ENCODE measurements at places on chromosomes 3 and 15.

DNA sequence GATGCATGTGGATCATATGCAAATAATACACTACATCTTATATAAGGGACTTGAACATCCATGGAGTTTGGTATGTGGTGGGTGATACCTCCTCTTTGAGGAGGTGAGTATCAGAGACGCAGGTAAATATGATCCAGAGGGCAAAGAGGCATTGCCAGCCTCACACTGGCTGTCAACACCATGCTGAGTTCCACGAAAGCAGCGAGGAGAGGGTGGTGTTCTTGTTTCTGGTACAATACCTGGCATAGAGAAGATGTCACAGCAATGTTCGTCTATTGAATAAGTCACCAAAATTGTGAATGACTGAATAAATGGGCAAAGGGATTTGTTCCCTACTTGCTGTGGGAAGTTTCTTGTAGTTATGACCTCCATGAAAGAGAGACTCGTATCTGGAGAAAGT is 182.2 kb downstream of the SNRPN start:
- DNase-seq: no peak

- peak; percentile 27 for DNase-seq
Measured at GRCh38 chr3:16536996-16537395, 23.5 kb upstream of the RFTN1 start.

GRCh38 chr3:79968418-79968817 is 200.6 kb upstream of the ROBO1 start:
- DNase-seq: no peak

GRCh38 chr3:131899021-131899420 is 135.8 kb downstream of the CPNE4 start:
- DNase-seq: no peak

DNA sequence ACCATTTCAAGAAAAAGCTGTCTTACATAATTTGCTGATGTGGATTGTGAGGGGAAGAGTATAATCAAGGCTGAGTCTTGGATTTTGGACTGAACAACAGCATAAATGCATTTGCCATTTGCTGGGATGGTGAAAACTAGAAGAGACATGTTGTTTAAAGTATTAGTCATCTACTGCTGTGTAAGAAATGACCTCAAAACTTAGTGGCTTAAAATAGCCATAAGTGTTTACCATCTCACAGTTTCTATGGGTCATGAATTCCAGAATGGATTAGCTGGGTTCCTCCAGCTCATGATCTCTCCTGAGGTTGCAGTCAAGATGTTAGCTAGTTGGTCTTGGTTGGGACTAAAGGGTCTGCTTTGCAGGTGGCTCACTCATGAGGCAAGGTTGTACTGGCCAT is 66.2 kb downstream of the SCN11A start:
- DNase-seq: peak; percentile 60

GRCh38 chr3:42489116-42489936 is 13.1 kb upstream of the VIPR1 start:
- no peak for DNase-seq

GRCh38 chr3:194885766-194886165 is 200.1 kb downstream of the FAM43A start:
- no peak for DNase-seq

- no peak for DNase-seq
Measured at GRCh38 chr3:39122813-39123212, 15.3 kb downstream of the TTC21A start.

DNA sequence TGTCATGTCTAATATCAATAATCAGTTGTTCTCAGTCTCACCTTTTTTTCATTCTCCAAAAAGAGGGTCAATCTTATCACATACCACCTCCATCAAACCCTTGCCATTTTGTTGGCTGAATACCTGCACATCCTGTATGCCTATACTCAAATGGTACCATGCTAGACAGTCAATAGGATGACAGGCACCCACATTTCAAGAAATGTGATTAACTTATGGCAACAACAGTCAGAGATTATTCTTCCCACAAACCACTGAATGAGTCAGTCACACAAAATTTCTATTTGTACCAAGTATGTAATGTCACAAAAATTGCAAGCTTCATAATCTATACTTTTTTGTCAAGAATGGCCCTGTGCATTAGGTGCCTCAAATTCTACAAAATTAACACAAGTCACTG is 5.1 kb upstream of the SLC27A2 start:
- DNase-seq: peak; percentile 17

- DNase-seq: no peak
Measured at GRCh38 chr3:50289130-50289529, 3.1 kb downstream of the IFRD2 start.

- DNase-seq: no peak
Measured at GRCh38 chr3:127038923-127039581, 56.1 kb downstream of the PLXNA1 start.

GRCh38 chr3:5115506-5116162 is 6.5 kb upstream of the ARL8B start:
- DNase-seq: no peak

GRCh38 chr15:59199626-59200465 is 6.8 kb upstream of the LDHAL6B start:
- peak; percentile 70 for DNase-seq

DNA sequence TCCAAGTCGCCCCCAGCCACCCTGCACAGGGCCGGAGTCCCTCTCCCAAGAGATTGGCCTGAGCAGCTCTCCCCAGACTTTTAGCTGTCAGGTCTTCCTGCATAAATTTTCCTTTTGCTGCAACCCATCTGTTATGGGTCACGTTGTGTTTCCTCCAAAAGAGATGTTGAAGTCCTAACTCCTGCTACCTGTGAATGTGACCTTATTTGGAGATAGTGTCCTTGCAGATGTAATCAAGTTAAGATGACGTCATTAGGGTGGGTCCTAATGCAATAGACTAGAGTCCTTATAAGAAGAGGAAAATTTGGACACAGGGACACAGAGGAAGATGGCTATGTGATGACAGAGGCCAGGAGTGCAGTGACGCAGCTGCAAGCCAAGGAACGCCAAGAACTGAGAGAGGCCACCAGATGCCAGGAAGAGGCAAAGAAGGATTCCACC is 13.2 kb upstream of the SLC6A6 start:
- DNase-seq: no peak

DNA sequence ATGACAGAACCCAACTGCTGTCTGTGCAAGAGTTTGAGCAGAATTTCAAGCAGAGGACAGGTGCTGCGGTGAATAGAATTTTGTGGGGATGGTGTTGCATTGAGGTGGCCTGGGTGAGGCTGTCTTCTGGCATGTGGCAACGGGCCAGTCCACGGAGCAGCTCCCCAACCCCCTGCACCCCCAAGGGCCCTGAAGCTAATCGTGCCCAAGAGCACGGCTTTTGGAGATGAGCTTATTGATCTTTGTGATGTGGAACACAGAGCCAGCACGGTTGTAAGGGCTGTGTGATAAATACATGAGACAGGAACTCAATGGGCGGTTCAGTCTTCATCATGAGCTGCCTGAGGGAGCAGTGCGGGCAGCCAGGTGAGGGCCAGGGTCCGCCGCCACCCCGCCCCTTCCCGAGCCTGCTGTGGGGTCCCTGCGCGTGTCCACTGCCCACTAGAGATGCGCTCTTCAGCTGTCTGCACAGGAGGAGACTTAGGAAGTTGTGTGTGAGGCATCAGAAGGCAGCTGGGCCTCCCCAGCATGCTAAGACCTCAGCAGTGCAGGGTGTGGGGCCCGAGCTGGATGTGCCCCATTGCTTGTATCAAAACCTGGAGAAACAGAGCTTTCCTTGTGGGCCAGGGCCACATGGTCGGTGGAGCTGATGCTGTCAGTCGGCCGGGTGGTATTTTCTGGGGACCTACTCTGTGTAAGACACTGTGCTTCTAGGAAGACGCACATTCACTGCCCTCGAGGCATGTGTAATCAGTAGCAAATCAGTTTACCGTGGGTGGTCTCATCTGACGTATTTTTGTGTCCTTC is 90.5 kb downstream of the CHRNA7 start:
- no peak for DNase-seq

- peak; percentile 85 for DNase-seq
Measured at GRCh38 chr3:54968546-54969172, 40.8 kb upstream of the LRTM1 start.

GRCh38 chr3:140122183-140122582 is 187.2 kb downstream of the CLSTN2 start:
- DNase-seq: no peak

DNA sequence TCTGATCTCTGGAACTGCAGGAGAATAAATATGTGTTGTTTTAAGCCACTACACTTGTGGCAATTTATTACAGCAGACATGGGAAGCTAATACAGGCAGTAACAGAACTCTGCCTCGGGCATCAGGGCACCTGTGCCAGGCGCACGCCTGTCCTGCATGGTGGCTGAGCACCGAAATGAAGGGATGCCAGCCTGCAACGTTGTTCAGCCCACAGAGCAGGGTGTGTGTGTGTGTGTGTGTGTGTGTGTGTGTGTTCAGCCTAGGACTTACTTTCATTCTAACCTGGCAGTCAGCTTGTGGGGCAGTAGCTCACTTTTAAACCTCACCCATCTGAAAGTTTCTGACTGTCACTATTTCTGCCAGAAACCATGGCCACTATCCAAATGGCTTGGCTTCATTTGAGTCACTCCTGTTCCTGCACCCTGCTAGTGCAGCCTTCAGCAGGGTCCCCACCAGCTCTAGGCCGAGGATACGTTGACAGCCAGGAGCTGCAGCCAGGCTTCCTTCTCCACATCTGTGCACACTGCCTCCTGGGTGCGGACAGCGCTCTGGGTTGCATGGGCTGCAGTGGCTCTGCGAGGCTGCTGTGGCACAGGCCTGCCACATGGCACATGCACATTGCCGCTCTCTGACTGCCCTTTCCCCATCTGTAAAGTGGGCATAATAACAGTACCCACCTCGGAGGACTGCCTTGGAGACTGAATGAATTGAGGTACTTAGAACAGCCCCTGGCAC is 4.5 kb downstream of the UROC1 start:
- no peak for DNase-seq

- DNase-seq: peak; percentile 83
Measured at GRCh38 chr3:171860830-171861535, 17.8 kb downstream of the TMEM212 start.

DNA sequence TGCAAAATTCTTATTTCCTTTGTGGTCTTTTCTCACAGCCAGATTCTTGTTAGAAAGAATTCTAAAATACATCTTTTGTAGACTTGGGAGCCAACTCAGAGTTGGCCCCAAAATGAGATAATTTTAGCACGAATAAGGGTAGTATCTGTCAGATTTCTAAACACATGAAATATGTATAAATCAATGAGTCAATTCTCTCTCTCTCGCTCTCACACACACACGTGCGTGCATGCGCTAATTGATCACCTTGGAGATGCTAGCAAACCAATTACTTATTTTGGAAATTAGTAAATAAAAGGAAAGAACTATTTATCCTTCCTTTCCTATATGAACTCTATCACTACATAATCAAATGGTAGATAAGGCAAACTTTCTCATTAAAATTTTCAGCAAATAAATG is 32.9 kb upstream of the PIK3R4 start:
- DNase-seq: no peak

DNA sequence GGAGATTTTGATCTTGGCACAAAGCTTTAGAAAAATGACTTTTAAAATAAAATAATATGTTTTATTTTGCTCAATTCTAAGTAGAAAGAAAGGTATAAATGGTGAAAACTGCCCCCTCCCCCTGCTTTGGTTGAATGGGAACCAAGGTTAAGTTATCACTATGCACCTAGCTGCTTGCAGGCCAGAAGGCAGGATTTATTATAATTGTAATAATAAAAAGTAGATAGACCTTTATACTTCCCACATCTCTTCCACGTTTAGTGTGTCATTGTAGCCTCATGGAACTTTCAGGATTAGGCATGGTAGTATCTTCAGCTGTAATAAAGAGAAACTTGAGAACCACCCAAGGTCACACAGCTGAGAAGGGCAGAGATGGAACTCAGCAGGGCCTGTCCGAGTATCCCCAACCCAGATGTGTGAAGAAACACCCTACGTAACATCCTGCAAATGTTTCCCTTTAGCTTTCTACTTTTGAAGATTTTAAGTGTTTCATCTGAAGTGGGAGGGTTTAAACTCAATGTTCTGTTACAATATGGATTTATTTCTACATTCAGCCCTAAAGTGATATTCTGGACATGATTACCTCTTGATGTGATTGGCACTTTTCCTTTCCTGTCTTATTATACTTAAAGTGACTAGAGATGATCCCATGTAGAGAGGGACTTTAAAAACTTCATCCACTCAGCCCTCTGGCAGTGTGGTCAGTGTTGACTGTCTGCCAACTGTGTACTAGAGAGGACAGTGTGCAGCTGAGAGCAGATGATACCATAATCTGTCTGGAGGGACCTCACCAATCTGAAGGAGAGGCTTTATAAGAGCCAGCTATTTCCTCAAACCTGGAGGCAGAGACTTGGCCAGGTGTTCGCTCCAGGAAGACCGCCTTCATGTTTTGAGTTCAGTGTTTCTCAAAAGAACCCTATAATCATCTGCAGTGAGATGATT is 282.5 kb upstream of the TRIM42 start:
- peak; percentile 29 for DNase-seq

- DNase-seq: no peak
Measured at GRCh38 chr3:128144512-128145187, 8.6 kb upstream of the EEFSEC start.
